ENCODE measurements at places on chromosomes 12 and 14.

GRCh38 chr12:41663598-41664265 is 475.6 kb downstream of the PDZRN4 start:
- no peak for DNase-seq

- no peak for DNase-seq
These were observed 29.1 kb downstream of the SLCO1A2 start for GRCh38 chr12:21305661-21306060.

GRCh38 chr14:98908050-98908449 is 363.9 kb downstream of the BCL11B start:
- DNase-seq, result no peak

GRCh38 chr12:109435428-109436187 is 41.5 kb downstream of the KCTD10 start:
- no peak for DNase-seq

DNA sequence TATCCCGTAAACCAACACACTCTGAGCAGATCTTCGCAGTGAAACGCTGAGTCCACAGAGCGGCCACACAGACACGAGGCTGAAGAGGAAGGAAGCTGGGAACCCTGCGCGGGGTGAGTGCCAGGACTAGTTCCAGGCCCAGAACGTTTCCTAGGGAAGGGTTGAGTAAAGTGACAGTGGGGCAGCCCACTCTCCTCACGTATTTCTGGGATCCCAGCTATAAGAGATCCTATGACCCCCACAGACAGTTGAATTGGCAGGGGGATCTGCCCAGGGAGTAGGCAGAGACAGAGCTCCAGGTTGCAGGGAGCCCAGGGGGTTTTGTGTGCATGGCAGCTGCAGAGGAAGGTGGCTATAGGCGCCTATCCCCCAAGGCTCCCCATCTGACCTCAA is 51.1 kb downstream of the GTF2A1 start:
- DNase-seq, result no peak

Measured in activated CD8-positive, alpha-beta memory T cell treated with anti-CD3 and anti-CD28 coated beads for 4 hours (primary cell).